ENCODE measurements at places on chromosomes 6 and 20. TPM values are rescaled to one million over a fixed set of nuclear protein-coding genes. Genes with fewer than 3 reads are reported as not detected.

ECT2L gene
- total RNA-seq = not detected

MEI4 gene
- total RNA-seq = not detected

PXDC1 gene
- total RNA-seq = 8.1 TPM

TSHZ2 gene
- total RNA-seq = not detected

DNA sequence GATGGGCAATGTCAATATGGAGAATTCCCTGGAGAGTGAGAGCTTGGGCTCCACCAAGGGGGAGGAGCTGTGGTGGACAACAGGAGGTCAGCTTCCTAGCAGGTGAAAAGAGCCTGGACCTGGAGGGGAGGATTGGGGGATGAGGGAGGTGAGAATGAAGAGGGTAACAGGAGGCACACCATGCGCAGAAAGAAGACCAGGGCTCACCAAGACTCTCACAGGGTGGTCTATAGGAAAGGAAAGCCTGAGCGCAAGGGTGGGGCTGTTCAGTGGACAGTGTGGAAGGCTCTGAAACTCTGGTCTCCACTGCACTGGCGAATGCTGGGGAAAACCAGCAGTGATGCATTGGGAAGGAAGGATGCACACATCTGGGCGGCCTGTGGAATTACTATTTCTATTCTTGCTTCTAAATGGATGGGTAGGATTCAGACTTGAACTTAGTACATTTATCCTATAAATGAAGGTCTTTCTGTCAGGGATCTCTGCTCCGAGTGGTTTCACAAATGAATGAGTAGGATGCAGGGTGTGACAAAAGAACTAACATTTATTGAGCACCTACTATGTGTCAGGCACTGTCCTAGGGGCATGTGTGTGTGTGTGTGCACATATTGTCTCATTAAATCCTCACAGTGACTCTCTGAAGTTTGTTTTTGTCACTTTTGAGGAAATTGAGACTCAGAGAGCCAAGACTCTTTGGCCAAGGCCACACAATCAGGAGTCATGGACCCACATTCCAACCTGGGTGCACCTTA is 152.7 kb downstream of the CD83 start:
- no peaks in the 10 kb centered on the region for H3K27me3 ChIP-seq
- H3K4me1 ChIP-seq = no peaks in the 10 kb centered on the region
- DNase-seq = no peak
- H3K27ac ChIP-seq = no peak overlapping the region

GRCh38 chr6:42637681-42638080 is 73.9 kb downstream of the UBR2 start:
- DNase-seq = no peak
- no peak overlapping the region for H3K27ac ChIP-seq
- H3K27me3 ChIP-seq = no peaks in the 10 kb centered on the region
- H3K4me3 ChIP-seq = no peak overlapping the region
- peaks cover 38% of the 10 kb centered on the region for H3K36me3 ChIP-seq

DNA sequence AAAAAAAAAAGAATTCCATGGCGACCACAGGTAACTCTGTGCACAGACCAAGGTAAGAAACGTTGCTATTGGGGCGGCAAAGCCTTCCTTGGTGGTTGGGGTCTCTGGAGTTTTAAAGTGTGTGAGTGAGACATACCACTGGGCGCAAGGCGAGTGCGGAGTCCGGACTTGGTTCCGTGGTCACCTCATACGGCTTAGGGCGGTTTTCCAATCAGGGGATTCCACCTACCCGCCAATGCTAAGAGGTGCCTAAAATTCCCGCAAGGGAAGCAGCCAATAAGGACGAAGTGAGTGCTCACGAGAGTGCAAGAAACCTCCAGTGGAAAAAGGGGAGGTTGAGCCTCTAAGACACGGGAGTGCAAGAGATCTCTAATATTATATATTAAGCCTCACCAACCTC is 68.6 kb upstream of the PRSS16 start:
- no peak overlapping the region for H3K4me3 ChIP-seq
- H3K36me3 ChIP-seq = no peaks in the 10 kb centered on the region
- DNase-seq = no peak

DNA sequence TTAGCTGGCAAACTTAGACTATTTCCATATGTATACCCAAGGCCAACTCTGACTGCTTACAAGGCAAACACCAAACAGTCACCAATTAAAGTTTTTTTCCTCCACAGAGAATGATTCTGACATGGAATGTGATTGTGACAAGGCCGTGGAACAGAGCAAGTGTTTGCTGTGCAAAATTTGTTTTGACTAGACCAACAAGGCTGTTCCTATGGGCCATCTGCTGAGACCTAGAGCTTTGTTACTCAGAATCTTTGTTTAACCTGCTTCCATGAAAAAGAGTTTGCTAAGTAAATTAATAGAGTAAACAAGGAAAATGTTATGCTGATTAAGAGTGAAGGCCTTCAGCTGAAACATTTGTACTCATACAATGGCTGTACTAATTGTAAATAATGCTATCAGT is 51.6 kb upstream of the IMPG1 start:
- no peak for DNase-seq
- no peaks in the 10 kb centered on the region for H3K36me3 ChIP-seq
- H3K4me3 ChIP-seq = no peak overlapping the region
- no peaks in the 10 kb centered on the region for H3K4me1 ChIP-seq
- H3K27me3 ChIP-seq = no peaks in the 10 kb centered on the region

GRCh38 chr6:90829311-90829710 is 242.4 kb upstream of the MAP3K7 start:
- H3K4me3 ChIP-seq = no peak overlapping the region
- no peaks in the 10 kb centered on the region for H3K27me3 ChIP-seq
- no peak for DNase-seq
- no peak overlapping the region for H3K27ac ChIP-seq
- no peaks in the 10 kb centered on the region for H3K4me1 ChIP-seq
- H3K36me3 ChIP-seq = no peaks in the 10 kb centered on the region

DNA sequence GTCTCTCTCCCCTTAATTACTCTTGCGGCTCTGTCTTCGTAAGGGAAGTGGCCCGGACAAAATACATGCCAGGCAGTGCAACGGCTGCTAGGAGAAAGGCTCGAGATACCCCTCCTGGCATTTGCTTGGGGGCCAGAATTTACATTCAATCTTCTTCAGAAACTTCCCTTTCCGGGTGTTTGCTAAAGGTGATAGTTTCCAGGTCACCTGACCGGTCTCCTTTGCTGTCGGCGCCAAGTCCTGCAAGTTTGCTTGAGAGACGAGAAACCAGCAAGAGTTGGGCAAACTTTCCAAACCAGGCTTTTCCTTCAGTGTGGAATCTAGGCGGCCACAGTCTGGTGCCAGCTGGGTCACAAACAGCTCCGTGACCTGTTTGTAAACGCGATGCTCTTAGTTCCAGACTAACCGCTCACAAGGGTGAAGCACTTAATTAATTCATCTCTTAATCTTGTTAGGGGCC is 563 bp upstream of the SRSF3 start:
- H3K4me1 ChIP-seq = peaks cover 10% of the 10 kb centered on the region
- DNase-seq = no peak

DNA sequence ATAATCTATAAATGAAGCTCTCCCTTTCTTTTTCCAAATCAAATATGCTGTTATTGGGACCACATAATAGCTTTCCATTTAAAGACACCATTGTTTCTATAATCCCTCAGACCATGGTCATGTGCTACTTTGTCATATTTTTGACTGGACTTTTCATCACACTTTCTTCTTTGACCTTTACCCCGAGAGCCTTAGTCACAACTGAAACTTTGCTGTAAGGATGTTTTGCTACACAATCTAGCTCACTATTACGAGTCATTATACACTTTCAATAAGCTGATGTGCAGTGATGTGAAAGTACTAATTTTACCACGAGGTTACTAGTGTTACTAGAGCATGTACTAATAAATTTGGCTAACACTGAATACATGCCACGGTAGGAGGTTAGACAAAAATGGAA is 367.2 kb upstream of the RUNX2 start:
- DNase-seq = no peak
- no peaks in the 10 kb centered on the region for H3K27me3 ChIP-seq
- H3K4me1 ChIP-seq = peaks cover 5% of the 10 kb centered on the region
- H3K27ac ChIP-seq = no peak overlapping the region

DNA sequence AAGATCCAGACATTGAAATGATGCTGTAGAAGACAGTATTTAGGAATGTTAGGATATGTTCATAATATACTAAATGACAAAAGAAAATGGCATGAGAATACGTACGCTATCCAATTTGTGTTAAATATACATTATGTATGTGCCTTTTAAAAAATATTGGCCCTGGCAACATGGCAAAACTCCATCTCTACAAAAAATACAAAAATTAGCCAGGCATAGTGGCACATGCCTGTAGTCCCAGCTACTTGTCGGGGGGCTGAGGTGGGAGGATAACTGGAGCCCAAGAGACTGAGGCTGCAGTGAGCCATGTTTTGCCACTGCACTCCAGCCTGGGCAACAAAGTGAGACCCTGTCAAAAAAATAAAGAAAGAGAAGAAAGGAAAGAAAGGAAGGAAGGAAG is 155.7 kb downstream of the DOK5 start:
- H3K36me3 ChIP-seq = no peaks in the 10 kb centered on the region
- H3K4me3 ChIP-seq = no peak overlapping the region
- H3K27ac ChIP-seq = no peak overlapping the region
- peaks cover 48% of the 10 kb centered on the region for H3K27me3 ChIP-seq
- DNase-seq = no peak
- no peaks in the 10 kb centered on the region for H3K4me1 ChIP-seq

DNA sequence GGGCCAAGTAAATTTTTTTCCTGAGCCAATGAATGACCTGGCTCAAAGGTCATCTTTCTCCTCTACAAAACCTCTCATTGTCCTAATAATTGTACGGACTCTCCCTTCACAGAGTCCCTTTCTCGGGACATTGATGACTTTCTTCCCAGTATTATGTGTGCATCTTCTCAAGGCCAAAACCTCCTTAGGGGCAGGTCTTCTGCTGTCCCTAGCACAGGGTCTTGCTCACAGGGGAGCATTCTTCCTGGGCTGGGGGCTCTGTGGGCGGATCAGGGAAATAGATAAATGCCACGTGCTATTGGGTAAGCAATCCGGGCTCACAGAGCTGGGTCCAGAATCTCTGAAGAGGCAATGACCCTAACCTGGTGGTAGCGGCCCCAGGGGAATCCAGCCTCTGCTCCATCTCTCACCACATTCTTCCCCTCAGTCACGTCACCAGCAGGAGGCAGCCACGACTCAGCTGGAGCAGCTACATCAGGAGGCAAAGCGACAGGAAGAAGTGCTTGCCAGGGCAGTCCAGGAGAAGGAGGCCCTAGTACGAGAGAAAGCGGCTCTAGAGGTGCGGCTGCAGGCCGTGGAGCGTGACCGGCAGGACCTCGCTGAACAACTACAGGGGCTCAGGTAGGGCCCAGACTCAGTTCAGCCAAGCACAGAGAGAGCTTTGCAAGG is 23.5 kb downstream of the CEP250 start:
- H3K4me1 ChIP-seq = no peaks in the 10 kb centered on the region
- H3K27ac ChIP-seq = no peak overlapping the region
- H3K4me3 ChIP-seq = no peak overlapping the region
- peak; percentile 53 for DNase-seq
- no peaks in the 10 kb centered on the region for H3K27me3 ChIP-seq

DNA sequence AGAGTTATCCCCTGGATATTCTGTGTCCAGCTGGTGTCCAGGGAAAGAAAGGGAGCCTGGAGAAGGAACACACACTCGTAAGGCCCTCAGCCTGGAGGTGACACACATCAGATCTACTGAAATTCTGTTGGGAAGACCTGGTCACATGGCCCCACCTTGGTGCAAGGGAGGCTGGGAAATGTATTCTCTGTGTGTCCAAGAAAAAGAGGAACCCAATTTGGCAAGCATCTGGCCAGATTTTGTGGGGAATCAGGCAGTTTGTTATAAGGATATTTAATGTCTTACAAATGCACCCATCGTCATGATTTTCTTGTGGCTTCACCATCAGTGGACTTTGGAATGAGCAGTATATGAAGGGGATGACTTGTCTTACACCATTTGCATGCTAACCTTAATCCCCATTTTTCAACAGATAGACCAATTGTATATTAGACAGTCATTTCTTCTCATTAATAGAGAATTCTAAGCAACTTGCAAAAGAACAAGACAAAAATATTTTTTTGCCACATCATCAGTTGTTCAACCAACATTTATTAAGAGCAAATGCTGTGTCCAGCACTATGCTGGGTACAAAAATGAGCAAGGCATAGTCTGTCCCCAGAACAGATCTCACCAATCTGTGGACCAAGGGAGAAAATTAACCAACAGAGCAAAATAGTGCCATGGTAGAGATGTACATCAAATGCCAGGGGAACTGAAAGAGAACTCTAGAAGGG is 59.7 kb downstream of the ISM1 start:
- H3K27ac ChIP-seq = no peak overlapping the region
- H3K27me3 ChIP-seq = no peaks in the 10 kb centered on the region
- no peaks in the 10 kb centered on the region for H3K36me3 ChIP-seq
- no peak overlapping the region for H3K4me3 ChIP-seq

- no peak overlapping the region for H3K27ac ChIP-seq
- H3K4me1 ChIP-seq = peaks cover 3% of the 10 kb centered on the region
- H3K27me3 ChIP-seq = 0 out of 2 replicates have a peak, but pooled peaks cover 2% of the 10 kb centered on the region
- no peak overlapping the region for H3K4me3 ChIP-seq
These were observed 2.4 kb upstream of the AARS2 start for GRCh38 chr6:44315516-44315915.

DNA sequence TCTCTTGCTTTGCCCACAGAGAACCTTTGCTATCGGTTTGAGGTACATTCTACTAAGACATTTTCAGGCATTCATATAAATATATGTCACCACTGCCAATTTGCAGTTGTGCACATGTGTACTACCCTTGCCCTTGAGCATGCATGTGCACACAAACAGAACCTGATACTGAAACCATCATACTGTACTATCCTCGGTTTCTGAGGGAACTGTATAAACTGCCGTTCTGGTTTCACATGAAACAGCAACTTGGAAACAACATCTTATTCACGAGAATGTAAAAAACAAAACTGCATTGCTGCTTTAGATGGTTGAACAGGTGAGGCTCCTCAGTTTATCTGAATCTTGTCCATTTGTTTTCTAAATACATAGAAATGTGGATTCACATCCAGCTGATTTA is 151.2 kb upstream of the TMEM170B start:
- H3K36me3 ChIP-seq = no peaks in the 10 kb centered on the region
- H3K27me3 ChIP-seq = no peaks in the 10 kb centered on the region
- no peak overlapping the region for H3K4me3 ChIP-seq
- H3K27ac ChIP-seq = no peak overlapping the region

DNA sequence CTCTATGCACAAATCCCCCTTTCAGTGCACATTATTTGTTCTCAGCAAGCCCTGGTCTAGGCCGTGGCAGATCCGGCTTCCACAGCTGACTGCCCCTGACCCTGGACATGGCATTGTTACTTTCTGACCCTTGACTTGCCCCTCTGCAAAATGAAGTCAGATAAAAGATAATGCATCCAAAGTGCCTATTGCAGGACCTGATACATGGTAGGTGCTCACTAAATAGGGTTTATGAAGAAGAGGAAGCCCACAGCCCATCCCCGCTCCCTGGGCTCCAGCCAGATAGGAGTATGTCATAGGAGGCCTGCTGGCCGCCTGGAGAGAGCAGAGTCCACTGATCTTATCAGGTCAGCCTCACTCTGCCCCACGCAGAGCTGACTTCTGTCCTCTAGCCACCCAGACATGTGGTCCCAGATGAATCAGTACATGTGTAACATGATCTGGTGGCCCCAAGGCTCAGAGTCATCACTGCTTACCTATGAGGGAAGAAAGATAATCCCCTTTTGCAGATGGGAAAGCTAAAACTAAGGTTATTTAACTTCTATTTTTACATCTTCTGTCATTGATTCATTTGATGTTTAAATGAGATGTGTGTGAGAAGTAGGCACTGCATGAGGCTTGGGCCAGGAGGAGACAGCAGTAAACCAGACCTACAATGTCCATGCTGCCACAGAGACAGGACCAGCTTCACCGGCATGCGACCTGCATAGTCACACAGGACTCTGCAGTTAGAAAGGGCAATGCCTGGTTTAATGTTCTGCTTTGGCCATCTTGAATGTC is 20.4 kb downstream of the MAFB start:
- peaks cover 6% of the 10 kb centered on the region for H3K27me3 ChIP-seq
- H3K27ac ChIP-seq = no peak overlapping the region
- no peak overlapping the region for H3K4me3 ChIP-seq
- no peaks in the 10 kb centered on the region for H3K36me3 ChIP-seq
- peak; percentile 25 for DNase-seq
- no peaks in the 10 kb centered on the region for H3K4me1 ChIP-seq

Measured in SJCRH30 (cell line).